ENCODE measurements at places on chromosomes 7 and 10. TPM values are rescaled to one million over a fixed set of nuclear protein-coding genes. Genes with fewer than 3 reads are reported as not detected.

The PRR15 gene
- total RNA-seq = 6.6 TPM

The ANXA11 gene
- total RNA-seq = 238 TPM

The ETV1 gene
- total RNA-seq = 26.6 TPM

The FEZF1 gene
- total RNA-seq = not detected

The SH2D4B gene
- 0.27 TPM for total RNA-seq

The VWDE gene
- total RNA-seq = 24.7 TPM

The FAM131B gene
- total RNA-seq = 6.1 TPM

The PARD3 gene
- total RNA-seq = 73.4 TPM

The CRHR2 gene
- total RNA-seq = not detected

The SFMBT2 gene
- total RNA-seq = 2.0 TPM

The AQP1 gene
- total RNA-seq = 11.1 TPM

The DOCK1 gene
- 70.0 TPM for total RNA-seq

The CCL24 gene
- not detected for total RNA-seq

The HMX3 gene
- total RNA-seq = not detected

The ZNF398 gene
- total RNA-seq = 21.9 TPM

The KEL gene
- 2.3 TPM for total RNA-seq

The FAM221A gene
- 16.9 TPM for total RNA-seq

The GARIN1A gene
- total RNA-seq = 4.1 TPM

The HOXA6 gene
- total RNA-seq = 43.7 TPM

The KIAA1549 gene
- total RNA-seq = 34.8 TPM

The TLX1 gene
- total RNA-seq = not detected

The ECHDC3 gene
- total RNA-seq = 5.7 TPM

The HOXA11 gene
- total RNA-seq = 3.3 TPM

The AGFG2 gene
- total RNA-seq = 9.1 TPM

The HOXA2 gene
- 33.9 TPM for total RNA-seq

The RNLS gene
- 9.4 TPM for total RNA-seq

The HTR5A gene
- not detected for total RNA-seq

All from mesothelial cell of epicardium (in vitro differentiated cells).